Activated CD4-positive, alpha-beta T cell treated with anti-CD3 and anti-CD28 coated beads, Interleukin-2, amount 50 U/mL, for 24 hours (primary cell): ENCODE measurements at places on chromosomes 5 and 9.

GRCh38 chr5:138903130-138903775, 28.1 kb upstream of the LRRTM2 start:
- no peak for DNase-seq

- no peak for DNase-seq
Observed at GRCh38 chr5:107532169-107532878, 138.4 kb downstream of the EFNA5 start.

GRCh38 chr5:316210-317085, 5.1 kb upstream of the AHRR start:
- DNase-seq, result no peak

GRCh38 chr5:117094114-117094815, 519.6 kb upstream of the SEMA6A start:
- no peak for DNase-seq

- DNase-seq, result no peak
Observed at GRCh38 chr9:134056483-134057306, 11.1 kb downstream of the BRD3 start.

GRCh38 chr5:116037236-116037822, 5.1 kb downstream of the ARL14EPL start:
- no peak for DNase-seq

GRCh38 chr9:18350995-18351595, 122.9 kb upstream of the ADAMTSL1 start:
- no peak for DNase-seq

- DNase-seq, result no peak
Observed at GRCh38 chr5:5584751-5585150, 162.3 kb downstream of the ICE1 start.

DNA sequence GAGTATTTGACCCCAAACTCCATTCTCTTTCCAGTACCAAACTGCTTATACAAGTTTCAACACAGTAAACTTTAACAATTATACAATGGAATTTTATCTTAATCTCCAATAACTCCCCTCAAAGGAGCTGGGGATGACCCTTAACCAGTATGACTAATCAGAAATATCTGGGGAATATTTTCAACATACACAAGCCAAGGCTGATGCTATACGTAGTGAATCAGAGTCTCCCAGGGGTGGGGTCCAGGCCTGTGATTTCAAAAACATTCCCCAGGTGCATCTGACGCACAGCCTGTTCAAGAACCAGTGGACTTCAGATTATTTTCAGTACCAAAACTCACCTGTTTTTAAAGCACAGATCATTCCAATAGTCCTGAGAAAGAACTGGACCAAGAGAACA, 11.8 kb upstream of the SEMA5A start:
- no peak for DNase-seq

DNA sequence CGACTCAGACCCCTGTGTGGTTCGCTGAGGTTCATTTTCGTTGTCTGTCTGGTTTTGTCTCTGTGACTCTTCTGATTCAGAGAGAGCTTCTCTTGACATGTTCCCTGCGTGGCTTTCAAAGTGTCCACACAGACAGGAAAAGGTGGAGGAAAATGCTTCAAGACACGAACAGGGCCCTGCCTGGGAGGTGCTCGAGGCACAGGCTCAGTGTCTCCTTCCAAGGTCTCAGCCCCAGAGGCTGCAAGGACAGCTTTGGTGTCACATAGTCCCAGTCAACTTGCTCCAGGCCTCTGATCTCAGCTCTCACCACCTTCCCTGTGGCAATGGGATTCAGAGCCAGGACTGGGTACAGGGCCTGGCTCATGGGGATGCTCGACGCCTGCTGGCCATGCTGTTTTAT, 51.6 kb upstream of the SARDH start:
- DNase-seq, result no peak

DNA sequence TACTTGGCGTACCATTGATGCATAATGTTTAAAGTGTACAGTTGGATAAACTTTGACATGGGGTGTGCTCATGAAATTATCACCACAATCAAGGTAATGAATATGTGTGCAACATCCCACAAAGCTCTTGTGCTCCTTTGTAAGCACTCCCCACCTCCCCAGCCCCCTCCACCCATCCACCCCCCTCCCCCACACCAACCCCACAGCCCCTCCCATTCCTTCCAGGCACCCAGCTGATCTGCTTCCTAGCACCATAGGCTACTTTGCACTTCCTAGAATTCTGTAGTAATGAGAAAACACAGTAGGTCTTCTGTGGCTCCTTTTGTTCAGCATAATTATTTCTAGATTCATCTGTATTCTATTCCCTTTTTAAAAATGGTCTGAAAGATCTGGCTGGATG, 24.5 kb downstream of the FGD3 start:
- no peak for DNase-seq

DNA sequence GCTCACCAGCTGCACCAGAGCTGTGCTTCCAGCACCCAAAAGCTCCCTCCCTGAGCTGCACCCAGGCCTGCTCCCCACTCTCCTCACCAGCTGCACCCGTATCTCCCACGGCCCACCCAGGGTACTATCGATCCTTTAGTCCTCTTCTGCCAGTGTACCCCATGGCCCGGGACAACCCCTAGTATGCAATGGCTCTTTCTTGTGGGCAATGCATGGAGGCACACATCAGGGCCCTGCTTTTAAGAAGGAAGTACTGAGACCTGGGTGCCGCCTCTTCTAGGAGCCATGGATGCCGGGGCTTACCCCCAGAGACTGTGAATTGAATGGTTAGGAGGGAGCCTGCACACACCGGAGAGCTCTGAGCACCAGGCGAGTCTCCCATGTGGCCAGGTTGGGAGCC, 49.5 kb downstream of the TENT4A start:
- DNase-seq, result no peak

- no peak for DNase-seq
Observed at GRCh38 chr5:80704221-80704620, 49.4 kb upstream of the DHFR start.

GRCh38 chr9:117465706-117466105, 50.8 kb upstream of the ASTN2 start:
- DNase-seq, result no peak

- no peak for DNase-seq
Observed at GRCh38 chr5:114695292-114695904, 333.5 kb downstream of the KCNN2 start.

DNA sequence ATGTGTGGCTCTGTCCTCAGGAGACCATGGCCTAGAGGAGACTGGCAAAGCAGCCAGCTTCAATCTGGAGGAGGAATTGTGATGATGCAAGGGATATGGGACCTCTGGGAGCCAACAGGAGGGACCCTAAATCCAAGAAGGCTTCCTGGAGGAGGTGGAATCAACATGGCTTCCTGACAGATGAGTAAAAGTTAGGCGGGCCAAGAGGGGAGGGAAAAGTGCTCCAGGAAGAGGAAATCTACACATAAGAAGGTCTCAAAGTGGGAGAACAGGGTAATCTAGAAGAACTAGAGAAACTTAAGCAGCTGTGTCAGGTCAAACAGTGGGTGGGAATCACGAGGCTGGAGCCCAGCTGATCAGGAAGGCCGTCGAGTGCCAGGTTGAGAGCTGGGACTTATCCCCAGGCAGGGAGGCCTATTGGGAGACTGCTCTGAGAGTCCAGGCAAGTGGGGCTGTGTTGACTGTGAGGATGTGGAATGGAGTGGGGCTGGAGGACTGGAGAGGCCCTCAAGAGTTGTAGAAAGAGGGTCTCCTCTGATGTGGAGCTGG, 119.1 kb downstream of the C9orf50 start:
- DNase-seq, result no peak

DNA sequence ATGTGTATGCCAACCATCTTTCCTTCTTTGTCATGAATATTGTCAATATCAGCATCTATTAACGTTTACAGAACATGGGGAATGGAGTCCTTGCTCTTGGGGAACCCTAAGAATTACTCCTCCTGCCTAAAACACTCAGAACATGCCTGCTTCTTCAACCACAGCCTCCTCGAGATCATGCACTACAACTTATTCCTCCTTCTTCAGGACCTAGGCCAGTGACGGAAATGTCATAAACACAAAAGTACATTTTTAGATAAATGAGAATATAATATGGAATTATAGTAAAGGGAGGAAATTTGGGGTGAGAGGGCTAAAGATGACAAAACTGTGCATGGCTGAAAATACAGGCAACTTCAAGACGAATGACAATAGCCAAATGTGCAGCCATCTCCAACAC, 3.1 kb upstream of the IFNK start:
- no peak for DNase-seq
